NCI-H2171 (cell line): ENCODE measurements at places on chromosomes 4 and X.

DNA sequence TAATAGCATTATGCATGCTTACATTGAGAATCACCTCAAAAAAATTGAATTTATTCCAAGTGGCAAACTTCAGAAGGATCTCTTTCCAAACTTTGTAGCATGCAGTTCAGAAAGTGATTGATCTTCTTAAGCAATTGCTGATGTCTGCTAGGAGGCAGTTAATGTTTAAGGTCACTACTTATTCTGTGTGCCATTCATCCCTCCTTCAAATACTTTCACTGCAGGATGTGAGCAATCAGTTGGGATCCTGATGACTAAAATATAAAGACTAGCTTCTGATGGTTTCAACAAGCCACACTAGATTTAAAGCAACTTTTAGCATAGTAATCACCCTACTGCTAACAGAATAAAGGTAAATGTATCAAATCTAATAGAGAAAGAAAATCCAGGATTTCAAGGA lies 414.1 kb downstream of the ADGRL3 start:
- no peak for DNase-seq

DNA sequence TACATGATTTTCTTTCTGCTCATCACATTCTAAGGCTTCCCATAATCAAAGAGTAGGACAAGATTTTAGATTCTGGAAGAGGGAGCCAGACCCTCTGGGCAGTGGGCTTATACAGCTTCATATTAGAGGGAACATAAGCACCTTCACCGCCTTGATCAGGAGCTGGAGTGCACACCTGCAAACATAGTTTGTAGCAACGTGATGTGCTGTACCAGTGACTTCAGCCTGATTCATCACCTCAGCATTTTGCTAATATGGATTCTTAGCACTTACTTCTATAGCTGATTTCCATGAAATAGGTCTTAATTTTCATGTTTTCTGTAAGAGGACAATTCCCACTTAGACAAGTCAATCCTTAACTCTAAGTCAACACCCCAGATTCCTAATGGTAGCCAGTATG lies 36.7 kb downstream of the PCDH18 start:
- DNase-seq = no peak

GRCh38 chr4:119647558-119647957 lies 19.0 kb upstream of the PDE5A start:
- no peak for DNase-seq

GRCh38 chr4:185213877-185214276 lies 4.5 kb downstream of the SNX25 start:
- DNase-seq = no peak

DNA sequence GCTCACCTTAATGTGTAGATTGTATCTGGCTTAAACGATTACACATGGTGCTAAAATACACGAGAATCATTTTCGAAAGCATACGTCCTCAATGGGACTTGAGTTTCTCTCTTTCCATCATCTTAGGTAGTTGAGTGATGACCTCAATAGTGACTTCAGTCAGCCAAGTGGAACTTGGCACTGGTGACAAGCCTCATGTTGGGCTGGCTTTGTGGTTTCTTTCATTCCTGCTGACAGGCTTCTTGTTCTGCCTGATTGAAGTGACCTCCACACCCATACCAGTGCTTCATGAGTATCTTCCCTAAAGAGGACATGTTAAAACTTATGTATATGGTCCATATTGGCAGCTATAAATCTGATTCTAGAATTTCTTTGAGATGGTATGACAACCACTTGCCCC lies 159.1 kb upstream of the WDR1 start:
- DNase-seq = no peak

GRCh38 chr4:70437197-70437596 lies 34.8 kb upstream of the MUC7 start:
- no peak for DNase-seq

GRCh38 chr4:15906020-15906443 lies 32.5 kb downstream of the FGFBP1 start:
- DNase-seq = no peak

- DNase-seq = no peak
Observed at GRCh38 chrX:101482296-101482695, 3.0 kb upstream of the ARMCX4 start.

- DNase-seq = no peak
Observed at GRCh38 chrX:143757375-143757774, 36.8 kb upstream of the SPANXN2 start.

GRCh38 chr4:107719922-107720722 lies at the start of gene PAPSS1:
TSS of gene PAPSS1 (minus strand) at chr4:107720234. CDS start at chr4:107720179, 55 bp downstream.
- DNase-seq = peak; percentile 86

GRCh38 chrX:41516999-41517765 lies 70.0 kb downstream of the NYX start:
- no peak for DNase-seq

DNA sequence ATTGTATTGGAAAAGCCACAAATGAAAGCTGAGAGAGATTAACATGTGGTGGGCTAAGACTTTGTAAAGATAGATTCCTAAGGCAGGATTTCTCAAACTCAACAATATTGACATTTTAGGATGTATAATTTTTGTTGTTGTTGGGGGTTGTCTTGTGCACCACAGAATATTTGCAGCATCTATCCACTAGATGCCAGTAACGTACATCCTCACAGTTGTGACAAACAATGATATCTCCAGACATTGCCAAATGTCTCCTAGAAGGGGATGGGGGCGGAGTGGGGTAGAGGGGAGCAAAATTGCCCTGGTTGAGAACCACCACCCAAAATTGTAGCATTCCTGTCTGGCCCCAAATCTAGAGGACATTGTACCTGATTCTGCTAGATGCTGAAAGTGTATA lies 14.7 kb upstream of the CBR4 start:
- peak; percentile 12 for DNase-seq

- DNase-seq = no peak
Observed at GRCh38 chr4:156948133-156948532, 23.5 kb downstream of the PDGFC start.

- DNase-seq = no peak
Observed at GRCh38 chr4:137278431-137278830, 253.9 kb downstream of the PCDH18 start.

DNA sequence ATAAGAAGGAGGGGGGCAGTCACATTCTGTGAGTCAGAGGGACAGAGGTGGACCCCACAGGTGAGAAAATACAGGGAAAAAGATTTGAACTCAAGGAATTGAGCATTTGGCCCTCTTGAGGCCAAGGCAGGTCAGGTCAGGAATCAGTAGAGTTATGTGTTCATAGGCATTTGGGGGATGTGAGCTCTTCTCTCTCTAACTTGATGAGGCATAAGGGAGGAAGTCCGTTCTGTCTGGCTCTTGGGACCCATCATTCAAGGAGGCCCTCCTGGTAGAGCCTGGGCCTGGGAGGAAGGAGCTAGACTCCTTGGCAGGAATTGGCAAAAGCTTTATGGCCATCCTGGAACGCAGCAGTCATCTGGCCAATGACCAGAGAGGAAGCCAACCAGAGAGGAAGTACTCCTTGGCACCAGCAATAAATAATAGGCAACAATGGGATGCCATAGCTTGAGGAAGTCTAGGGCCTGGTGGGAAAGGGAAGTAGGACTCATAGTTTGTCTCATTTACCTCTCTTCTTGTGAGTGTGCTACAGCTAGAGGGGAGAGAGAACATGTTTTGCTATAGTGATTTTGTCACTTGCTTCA lies 53.0 kb downstream of the MSN start:
- no peak for DNase-seq

GRCh38 chr4:10333942-10334341 lies 123.3 kb downstream of the ZNF518B start:
- no peak for DNase-seq

DNA sequence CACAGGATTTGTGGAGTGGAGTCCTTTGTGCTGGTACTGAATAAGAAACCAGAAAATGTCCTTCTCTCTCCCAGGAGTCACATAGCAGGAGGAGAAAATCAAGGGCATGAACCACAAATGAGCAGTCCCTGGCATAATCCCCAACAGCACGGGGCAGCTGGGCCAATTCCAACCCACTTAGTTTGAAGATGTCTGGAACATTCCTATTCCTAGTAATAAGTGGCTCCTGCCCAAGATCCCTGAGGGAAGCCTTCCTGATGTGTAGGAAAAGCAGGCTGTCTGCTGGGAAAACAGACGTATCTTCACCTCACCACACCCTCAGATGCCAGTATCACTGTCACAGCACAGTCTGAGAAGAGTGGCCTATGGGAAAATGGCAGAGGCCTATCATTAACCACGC lies 182.8 kb upstream of the MAP3K15 start:
- DNase-seq = no peak

DNA sequence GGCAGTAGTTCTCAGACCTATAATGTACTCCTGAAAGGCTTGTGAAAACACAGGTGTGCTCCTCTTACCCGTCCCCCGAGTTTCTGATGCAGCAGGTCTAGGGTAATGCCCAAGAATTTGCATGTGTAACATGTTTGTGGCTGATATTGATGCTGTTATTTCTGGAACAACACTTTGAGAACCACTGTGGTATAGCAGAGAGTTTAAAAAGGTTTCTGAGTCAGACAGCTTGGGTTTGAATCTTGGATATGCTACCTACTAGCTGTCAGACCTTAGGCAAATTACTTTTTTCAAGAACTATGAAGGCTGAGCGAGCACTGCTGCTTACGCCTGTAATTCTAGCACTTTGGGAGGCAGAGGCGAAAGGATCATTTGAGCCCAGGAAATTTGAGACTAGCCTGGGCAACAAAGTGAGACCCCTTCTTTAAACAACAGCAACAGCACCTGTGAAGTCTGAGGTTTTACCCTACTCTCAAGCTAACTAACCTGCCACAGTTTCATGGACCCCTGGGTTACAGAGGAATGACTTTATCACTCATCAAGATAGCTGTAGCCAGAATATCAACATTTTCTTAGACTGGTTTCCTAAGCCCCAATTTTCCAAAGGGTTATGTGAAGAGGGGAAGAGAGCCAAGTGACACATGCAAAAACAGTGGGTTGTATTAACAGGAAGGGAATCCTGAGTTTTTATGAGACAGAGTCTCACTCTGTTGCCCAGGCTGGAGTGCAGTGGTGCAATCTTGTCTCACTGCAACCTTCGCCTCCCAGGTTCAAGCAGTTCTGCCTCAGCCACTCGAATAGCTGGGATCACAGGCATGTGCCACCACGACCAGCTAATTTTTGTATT lies 5.1 kb downstream of the AFF1 start:
- DNase-seq = no peak

- DNase-seq = no peak
Observed at GRCh38 chrX:81208916-81209315, 7.0 kb downstream of the SH3BGRL start.

DNA sequence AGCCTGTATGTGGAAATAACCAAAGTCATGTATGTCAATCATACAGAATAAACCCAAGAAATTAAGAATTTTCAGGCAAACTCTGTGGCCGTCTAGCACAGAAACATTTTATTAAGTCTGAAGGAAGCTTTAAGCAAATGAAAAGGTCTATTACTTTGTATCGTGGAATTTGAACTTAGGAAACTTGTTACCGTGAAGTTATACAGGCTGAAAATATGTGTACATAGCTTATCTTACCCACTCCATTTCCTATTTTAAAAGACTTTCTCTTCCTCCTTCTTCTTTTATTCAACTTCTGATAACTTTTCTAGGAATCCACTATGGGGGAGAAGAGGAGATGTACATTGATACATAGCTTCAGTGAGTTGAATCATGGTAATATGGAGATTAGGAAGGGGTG lies 108.3 kb downstream of the AGTR2 start:
- DNase-seq = no peak

DNA sequence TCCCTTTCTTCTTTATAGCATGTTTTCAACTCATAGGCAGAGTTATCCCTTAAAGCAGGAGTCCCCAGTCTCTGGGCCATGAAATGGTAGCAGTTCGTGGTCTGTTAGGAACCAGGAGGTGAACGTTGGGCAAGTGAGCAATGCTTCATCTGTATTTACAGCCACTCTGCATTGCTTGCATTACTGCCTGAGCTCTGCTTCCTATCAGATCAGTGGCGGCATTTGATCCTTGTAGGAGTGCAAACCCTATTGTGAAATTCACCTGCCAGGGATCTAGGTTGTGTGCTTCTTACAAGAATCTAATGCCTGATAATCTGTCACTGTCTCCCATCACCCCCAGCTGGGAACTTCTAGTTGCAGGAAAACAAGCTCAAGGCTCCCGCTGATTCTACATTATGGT lies 39.8 kb downstream of the DTHD1 start:
- DNase-seq = no peak

DNA sequence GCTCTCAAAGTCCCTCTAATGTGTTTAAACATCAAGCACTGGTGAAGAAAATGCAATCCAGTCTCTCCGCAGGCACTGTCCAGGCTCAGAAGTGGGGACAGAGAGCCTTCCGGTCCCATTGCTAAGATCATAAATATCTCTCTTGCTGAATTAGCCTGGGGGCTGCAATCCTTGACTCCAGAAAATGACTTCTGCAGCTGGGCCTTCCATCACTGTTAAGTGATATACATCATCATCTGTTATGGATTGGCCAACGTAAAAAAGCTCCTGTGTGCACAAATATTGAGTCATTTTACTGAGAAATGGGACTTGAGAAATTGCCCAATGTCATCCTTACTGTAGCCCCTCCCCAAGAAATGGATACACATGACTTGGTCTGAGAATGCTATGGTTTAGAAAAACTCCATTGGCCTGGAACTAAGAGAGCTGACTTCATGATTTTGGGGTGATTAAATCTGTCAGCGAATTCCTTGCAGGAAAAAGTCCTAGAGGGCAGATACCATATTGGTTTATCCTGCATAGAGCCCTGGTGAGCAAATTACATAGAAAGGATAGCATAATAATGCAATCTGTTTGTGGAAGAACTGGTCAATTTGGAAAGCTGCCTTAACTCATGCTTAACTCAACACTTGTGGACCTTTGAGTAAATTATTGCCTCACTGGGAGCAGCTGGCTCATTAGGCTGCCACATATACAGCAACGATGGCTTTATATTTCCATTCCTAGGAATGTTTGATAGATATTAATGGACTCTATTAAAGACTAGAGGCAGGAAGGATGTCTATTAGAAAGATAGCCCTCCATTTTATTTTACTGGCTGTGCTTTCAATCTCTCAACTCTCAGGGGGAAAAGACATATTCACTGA lies 346.1 kb downstream of the GBA3 start:
- DNase-seq = no peak

DNA sequence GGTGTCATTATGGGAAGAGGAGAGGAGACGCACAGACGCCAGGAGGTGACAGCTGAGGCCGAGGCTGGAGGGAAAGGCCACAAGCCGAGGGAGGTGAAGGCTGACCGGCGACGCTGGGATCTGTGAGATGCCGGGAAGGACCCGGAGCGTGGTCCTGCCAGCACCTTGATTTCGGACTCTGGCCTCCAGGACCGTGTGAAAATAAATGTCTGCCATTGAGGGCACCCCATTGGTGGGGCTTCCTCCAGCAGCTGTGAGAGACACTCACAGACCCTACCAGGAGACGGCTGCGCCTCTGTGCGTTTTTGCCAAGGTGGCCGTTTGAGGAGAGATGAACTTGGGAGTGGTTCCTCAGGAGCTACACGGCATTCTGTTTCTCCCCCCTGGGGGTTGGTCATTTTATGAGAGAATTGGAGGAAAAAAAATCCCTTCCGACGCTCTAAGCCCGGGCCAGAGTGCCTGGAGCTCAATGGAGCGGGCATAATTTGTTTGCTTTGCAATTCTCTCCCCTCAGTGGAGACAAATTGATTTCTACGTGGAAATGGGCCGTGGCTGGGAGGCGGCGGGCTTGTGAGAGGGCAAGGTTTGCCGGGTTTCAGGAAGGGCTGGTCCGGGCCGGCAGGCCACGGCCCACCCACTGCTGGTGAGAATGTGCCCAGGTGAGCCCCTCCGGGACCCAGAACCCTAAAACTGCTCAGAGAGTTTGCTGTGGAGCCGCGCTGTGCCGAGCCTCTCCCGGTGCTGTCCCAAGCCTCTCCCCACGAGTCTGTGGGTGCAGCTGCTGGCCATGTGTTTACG lies 53.9 kb downstream of the CPZ start:
- DNase-seq = peak; percentile 16
